ENCODE measurements at places on chromosomes 7 and 10.

GRCh38 chr7:51033727-51034520 is 251.2 kb upstream of the GRB10 start:
- no peak for DNase-seq

GRCh38 chr7:143504215-143504936 is 26.7 kb downstream of the TAS2R41 start:
- no peak for DNase-seq

- DNase-seq, result no peak
Observed at GRCh38 chr7:39670052-39670451, 46.7 kb downstream of the RALA start.

- no peak for DNase-seq
Observed at GRCh38 chr10:68362590-68362989, 29.9 kb upstream of the PBLD start.

DNA sequence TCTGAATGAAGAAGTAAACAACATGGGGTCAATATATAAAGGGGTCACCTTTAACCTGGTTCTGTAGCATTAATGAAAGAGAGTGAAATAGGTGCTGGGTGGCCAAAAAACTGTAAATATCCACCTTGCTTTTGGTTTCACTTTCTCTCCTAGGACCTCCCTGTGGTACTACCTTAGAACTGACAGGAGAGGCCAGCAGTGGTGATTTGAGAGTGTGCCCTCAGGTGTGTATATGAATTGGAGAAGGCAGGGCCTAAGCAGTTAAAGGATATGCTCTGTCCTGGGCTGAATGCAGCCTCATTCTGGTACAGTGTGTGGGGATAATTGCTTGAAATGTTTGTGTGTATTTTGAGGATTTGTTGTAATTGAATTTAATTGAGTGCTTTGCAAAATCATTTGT is 62.0 kb downstream of the BBS9 start:
- DNase-seq, result no peak

DNA sequence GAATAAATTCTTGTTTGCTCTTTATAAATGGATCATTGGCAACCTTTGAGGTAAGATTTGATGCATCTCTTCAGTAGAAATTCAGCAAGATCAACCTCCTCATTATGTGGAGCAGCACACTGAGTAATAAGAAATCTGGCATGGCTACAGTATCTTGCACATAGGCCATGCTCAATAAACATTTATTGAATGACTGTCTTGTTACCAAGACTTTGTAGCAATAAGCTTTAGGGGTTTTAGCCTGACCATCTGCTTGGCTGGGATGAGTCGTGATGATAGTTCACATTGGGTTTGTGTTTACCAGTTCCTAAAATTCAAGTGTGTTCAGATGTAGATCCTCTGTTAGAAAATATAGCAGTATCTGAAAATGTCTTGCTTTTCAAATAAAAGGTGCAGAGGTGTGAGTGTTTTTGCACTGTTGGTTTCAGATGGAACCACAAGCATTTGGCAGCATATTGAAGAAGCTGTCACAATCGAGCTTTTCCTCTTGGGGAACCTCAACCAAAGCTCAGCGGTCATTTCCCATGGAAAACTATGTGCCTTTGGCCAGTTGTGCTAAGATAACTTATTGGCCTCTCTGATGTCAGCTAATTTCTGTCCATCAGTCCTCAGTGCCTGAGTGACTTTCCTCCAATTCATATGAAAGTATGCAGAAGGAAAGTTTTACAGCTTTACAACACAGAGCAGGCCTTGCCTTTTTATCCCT is 442.6 kb downstream of the GFRA1 start:
- DNase-seq, result no peak

- DNase-seq, result no peak
Observed at GRCh38 chr10:53064614-53065013, 292.0 kb upstream of the MBL2 start.

- DNase-seq, result no peak
Observed at GRCh38 chr7:146654048-146654447, 537.4 kb downstream of the CNTNAP2 start.

DNA sequence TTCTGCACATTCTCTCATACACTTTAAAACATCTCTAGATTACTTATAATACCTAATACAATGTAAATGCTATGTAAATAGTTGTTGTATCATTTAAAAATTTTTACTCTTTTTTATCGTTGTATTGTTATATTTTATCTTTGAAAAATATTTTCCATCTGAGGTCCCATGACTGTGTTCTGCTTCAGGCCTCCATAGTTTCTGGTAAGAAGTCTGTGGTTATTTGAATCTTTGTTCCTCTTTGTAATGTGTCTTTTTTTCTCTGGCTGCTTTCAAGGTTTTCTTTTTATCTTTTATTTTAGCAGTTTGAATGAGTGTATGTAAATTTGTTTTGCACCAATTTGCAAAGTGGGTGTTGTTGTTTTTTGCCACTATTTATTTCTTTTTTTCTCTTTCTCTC is 263.1 kb downstream of the RPS24 start:
- no peak for DNase-seq

- DNase-seq, result no peak
Observed at GRCh38 chr7:65971021-65971420, 11.0 kb downstream of the GUSB start.

DNA sequence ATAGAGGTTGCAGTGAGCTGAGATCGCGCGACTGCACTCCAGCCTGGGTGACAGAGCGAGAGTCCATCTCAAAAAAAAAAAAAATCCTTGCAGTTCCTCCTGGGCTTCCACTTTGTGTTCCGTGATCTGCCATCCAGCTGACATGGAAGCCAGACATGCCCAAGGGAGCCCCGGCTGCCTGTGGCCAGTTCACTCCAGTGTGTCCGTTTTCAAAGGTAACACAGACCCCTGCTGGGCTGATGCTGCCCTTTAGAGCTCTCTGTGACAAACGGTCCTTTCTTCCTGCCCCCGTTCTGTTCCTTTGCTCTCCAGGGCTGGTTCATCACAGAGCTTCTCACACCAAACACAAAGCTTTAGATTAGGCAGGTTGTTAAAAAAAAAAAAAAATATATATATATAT is 130.8 kb downstream of the CUL2 start:
- DNase-seq, result no peak

DNA sequence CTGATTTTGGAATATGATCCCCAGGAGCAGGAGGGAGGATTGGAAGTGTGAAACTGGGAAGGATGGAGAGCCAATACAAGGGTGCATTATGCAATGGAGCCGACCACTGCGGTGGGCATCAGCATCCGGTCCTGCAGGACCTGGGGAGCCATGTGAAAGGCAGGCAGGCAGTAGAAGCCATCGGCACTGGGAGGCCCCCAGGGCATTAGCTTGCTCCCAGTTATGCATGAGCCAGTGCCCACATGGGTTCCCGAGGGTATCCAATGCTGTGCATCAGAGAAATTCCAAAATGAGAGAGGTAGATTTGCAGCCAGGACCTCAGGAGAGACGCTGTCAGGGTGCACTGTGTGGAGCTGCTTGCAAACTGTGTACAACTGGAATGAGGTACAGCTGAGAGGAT is 8.7 kb upstream of the KCP start:
- DNase-seq, result no peak

GRCh38 chr10:48579251-48579960 is 25.5 kb downstream of the ARHGAP22 start:
- DNase-seq, result no peak

DNA sequence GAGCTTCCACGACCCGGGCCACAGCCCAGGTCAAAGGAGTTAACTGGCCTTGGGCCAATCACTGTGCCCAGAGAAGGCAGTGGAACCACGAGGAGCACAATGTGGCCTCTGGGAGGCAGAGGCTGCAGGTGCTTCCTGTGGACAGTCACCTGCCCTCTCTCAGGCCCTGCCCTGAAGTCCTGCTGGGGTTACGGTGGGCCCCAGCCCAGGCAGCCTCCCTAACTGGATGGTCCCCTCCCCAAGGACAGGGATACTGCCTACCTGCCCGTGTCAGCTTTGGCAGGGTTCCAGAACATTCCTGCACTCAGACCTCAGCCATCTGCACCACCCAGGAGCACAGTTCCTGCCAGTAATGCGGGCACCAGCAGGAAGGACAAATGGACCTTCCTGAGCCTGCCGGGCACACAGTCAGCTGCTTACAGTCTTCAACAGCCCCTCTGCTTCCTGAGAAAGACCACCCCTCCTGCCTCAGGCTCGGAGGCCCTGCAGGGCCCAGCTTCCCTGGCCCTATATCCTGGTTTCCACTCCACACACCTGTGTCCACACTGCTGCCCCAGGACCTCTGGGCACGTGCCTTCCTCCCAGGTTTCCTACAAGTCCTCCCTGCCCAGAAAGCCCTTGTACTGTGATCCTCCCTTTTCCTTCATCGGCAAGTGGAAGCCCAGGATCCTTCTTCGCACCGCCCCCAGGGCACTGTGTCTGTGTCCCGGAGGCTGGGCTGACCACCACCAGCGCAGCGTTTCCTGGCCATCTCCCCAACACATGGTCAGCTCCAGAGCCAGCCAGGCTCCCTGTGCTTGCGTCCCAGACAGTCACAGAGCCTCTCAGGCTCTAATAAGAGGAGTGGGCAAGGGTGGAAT is 23.3 kb downstream of the WDR86 start:
- DNase-seq, result no peak

- no peak for DNase-seq
Observed at GRCh38 chr7:116859323-116859722, 3.1 kb upstream of the CAPZA2 start.

DNA sequence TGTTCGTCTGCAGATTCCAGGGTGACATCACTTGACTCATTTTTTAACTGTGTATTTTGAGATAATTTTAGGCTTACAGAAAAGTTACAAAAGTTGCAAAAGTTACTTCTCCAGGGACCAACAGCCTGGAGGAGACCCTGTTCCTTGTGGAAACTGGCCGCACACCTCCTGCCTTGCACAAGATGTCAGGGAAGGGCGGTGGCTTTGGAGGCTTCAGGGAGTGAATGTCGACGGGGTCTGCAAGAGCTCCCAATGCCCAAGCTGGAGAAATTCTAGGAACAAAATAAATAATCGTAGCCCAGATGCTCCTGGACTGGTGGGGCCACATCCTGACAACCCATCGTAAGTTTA is 62.2 kb upstream of the FAM20C start:
- no peak for DNase-seq

- DNase-seq, result no peak
Observed at GRCh38 chr7:103803631-103804030, 185.8 kb downstream of the RELN start.

GRCh38 chr7:135195968-135196629 is 15.2 kb downstream of the WDR91 start:
- no peak for DNase-seq

- no peak for DNase-seq
Observed at GRCh38 chr7:143367972-143368371, 5.5 kb upstream of the FAM131B start.
